8988T (cell line): ENCODE measurements at places on chromosomes 2 and 18.

GRCh38 chr18:12699747-12700146, 2.8 kb downstream of the CEP76 start:
- DNase-seq, result no peak

DNA sequence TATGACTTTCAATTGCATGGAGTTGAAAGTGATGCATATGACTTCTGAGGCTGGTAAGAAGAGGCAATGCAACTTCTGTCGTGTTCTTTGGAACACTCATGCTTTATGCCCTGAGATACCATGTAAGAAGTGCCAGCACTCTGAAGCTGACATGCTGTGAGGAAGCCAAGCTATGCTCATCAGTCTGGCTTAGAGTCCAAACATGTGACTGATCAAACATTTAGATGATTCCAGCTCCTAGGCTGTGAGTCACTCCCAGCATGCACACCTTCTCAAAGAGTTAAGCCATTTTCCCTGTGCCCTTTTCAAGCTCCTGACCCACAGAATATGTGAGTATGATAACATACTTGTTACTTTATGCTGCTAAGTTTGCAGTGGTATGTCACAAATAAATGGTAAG, 15.8 kb upstream of the VRK2 start:
- no peak for DNase-seq

DNA sequence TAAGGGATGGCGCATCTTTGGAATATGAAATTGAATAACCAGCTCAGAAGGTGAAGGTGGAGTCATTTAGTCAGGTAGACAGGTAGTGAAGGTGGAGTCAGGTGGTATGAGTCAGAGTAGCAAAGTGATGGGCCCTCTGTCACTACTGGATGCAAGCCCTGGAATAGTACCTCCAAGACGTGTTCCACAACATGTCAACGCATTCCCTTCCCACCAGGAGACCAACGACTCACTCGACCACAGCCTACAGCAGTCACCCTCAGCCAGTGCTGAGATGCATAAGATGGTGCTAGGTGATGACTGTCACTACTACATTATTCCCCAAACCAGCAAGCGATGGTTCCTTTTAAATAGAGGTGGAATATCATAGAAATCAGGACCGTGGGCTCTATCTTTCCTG, 6.8 kb downstream of the CPLX4 start:
- no peak for DNase-seq

DNA sequence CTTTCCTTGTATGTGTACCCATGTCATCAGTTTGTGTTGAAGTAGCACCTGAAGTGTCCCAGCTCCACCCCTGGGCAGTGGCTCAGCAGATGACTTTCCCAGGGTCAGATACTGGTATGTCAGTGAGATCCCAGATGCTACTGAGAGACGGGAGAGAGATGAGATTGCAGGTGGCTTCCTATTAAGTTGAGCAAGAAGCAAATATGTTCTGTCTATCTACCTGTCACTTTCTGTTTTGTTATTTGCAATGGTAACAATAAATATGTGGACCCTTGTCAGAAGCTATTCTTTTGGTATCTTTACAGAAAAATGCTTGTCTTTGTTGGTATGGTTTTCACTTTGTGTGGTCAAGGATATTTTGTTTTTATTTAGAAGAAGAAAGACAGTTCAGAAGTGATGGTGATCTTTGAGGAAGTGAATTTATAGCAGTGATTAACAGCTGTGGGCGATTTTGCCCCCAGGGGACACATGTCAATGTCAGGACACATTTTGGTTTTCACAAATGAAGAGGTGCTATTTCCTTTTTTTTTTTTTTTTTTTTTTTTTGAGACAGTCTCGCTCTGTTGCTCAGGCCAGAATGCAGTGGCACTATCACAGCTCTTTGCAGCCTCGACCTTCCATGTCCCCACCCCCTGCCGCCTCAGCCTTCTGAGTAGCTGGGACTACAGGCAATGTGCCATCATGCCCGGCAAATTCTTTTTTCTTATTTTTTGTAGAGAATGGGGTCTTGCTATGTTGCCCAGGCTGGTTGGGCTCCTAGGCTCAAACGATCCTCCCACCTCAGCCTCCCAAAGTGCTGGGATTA, 21.4 kb downstream of the MGAT5 start:
- no peak for DNase-seq

DNA sequence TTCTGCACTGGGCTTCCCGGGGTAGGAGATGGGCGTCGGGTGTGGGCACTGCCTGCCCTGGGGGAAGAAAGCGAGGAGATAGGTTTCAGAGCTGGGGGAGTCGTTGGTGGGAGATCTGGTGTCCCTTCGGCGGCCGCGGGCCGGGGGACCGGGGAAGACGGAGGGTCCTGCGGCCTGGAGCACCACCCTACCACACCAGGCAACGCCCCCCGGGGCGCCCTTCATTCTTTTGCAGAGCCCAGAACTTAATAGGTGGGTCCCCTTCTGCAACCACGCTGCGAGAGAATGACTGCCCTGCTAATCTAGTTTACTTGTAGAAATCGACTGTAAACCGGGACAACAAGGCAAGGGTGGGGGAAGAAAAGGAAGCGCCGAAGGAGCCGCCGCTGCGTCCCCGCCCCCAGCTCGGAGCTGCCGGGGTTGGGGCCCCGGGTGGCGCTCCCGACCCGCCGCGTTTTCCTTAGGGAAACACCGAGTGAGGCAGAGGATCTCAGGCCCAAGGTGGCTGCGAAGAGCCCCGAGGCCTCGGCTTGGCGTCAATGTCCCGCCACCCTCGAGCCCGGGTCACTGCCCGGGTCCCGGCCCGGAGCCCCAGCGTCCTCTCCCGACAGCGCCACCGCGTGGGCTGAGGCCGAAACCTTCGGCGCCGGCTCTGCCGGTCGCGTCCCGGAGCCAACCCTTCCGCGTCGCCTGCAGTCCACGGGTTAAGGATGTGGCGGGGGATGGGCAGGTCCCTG, 5.4 kb upstream of the SATB2 start:
- peak; percentile 99 for DNase-seq

DNA sequence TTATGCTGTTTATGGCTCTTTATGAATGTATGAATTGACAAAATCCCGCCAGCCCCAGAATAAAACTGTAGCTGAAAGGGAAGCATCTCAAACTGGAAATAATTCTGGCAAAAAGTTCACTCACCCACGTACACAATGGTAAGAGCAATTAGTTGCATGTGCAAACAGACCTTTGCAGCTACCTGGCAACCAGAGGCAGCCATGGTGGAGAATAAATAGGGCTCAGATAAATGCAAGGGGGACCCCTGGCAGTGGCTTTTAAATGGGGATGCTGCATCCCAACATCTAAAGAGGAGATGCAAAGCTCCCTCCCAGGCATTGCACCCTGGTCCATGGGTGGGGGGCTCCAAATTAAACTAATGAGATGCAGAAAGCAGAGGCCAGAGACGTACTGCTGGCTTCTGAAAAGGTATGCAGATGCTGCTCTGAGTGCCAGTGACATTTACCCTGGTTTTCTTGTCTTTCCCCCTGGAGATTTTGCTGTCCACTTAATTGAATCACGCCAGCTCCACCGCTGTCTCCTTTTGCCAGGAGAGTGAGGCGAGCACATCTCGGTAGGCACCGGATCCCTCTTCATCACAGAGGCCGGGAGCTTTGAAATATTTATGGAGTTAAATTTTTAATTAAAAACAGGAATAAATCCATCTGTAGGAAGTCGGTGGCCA, 126.6 kb upstream of the NRP2 start:
- no peak for DNase-seq

DNA sequence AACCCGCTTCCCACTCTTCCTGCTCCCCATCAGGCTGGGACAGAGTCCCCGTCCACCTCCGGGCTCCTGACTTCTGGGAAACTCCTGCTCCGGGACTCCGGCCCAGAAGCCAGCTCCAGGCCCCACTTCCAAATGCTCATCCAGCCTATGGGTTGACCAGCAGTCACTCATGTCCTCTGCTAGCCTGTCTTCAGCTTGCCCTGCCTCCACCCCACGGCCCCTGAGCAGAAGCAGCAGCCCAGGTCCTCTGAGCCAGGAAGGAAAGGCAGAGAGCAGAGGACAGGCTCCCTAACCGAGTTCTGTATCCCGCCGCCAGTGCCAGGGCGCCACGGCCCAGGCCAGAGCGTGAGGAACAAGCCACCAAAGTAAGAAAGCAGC, 86.4 kb upstream of the ID2 start:
- no peak for DNase-seq

- DNase-seq, result no peak
Observed at GRCh38 chr2:19367326-19367725, 8.9 kb upstream of the OSR1 start.

DNA sequence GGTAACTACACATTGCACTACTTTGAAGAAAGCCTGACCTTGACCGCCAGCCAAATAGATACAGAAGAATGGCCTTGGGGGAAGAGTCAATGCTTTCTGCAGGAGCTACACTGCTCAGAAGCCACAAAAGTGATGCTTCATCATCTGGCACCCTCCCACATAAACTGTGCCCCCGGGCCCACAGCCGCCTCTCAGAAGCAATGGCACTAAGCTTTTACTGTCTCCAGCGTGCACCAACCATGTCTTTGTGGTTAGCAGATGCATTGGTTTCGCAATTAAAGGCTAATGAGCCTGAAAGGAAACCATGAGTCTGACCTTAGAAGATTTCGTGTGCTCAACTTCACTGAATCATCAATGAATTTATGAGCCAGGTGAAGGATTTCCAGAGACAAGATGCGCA, 209.4 kb upstream of the TRIB2 start:
- DNase-seq, result no peak

DNA sequence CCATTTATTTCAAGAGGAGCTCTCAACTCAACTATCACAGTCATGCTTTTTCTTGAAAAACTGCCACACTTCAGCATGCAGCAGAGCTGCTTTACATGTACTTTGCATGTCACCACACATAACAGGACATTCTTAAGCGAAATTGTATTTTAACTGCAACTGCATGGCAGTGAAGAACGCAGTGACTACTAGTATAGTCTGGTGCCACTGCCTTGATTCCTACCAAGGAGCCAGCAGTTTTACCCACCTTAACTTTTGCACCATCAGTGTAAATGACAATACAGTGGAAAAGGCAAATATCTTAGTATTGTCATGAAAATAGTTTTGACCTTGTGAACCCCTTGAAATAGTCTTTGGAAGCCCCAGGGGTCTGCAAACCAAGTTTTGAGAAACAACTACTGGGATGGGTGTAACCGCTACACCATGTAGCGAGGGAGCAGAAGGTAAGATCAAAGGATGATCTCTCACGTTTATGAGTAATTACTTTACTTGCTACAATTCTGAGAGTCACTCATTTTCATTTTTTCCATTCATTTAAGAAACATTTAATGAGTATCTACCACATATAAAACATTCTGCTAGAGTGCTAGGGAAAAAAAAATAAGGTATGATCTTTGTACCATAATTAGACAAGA, 32.3 kb upstream of the MPP4 start:
- no peak for DNase-seq

- DNase-seq, result no peak
Observed at GRCh38 chr2:3753561-3753960, 50.2 kb downstream of the DCDC2C start.

- no peak for DNase-seq
Observed at GRCh38 chr2:150403457-150403856, 84.0 kb downstream of the RND3 start.

GRCh38 chr18:13629841-13630715, 96.3 kb downstream of the FAM210A start:
- peak; percentile 86 for DNase-seq

- DNase-seq, result peak; percentile 86
Observed at GRCh38 chr2:127640082-127641072, 5.6 kb upstream of the GPR17 start.

GRCh38 chr18:12005538-12006487, 24.5 kb downstream of the IMPA2 start:
- DNase-seq, result no peak

DNA sequence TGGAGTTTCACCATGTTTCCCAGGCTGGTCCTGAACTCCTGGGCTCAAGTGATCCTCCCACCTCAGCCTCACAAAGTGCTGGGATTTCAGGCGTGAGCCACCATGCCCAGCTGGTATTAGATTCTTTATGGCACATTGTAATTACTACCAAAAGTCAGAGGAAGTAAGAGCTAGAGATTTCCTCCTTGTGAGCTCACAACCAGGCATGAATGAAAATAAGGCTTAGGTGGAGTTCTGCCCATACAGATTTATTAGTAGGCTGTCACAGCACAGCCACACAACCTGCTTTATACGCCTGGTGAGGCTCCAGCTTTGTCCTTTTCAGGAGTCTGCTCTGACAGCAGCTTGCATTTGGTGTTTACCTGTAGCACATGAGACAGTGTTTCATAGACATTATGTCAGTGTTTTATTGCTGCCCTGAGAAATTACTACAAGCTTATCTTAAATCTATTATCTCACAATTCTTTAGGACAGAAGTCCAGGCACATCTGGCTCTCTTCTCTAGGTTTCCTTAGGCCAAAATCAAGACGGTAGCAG, 156.6 kb downstream of the TANC1 start:
- no peak for DNase-seq

- DNase-seq, result no peak
Observed at GRCh38 chr18:28581521-28582071, 404.7 kb upstream of the CDH2 start.

GRCh38 chr2:101011152-101011551, 9.1 kb downstream of the RPL31 start:
- DNase-seq, result no peak

GRCh38 chr18:77870199-77870598, 620.6 kb downstream of the GALR1 start:
- DNase-seq, result no peak

DNA sequence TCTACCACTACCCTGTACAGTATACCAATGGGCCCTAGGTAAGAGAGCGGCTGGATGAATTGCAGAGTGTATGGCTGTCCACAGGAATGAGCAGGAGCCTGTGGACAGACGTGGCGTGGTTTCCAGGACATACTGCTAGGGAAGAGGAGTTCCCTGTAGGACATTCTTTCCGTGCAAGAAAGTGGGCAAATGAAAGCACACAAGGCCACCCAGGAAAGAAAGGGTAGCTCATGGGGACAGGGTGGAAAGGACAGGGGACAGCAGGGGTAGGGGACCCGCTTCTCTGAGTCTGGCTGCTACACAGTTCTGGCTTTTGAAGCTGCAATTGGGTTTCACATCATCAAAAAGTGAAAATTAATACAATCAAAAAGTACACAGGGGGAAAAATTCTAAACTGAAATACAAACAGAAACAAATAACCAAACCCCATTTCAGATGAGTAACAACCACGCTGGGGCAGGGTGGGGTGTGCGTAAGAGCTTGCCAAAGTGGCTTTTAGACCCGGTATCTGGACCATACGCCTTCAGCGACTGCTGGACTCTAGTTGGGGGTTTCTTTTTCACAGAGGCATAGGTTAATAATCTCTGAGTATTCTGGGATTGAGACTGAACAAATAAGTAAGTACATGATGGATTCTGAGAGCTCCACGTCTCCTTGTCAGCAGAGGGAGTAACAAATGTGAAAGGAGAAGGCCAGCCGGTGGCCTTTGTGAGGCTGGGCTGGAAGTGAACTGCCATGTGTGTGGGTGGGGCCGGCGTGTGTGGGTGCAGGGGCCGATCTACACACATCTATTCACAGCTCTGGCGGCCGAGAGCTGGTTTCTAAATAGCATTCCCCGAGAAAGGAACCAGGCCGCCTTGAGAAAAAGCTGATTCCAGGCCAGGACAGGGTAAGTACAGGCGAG, 84.0 kb downstream of the HDAC4 start:
- DNase-seq, result no peak

- no peak for DNase-seq
Observed at GRCh38 chr2:11008773-11009172, 97.0 kb downstream of the KCNF1 start.

- DNase-seq, result no peak
Observed at GRCh38 chr2:58441643-58442042, 200.5 kb upstream of the FANCL start.
